ENCODE measurements at places on chromosomes 12 and 14. TPM values are rescaled to one million over a fixed set of nuclear protein-coding genes. Genes with fewer than 3 reads are reported as not detected.

The PPP1R12A gene
- 29.1 TPM for total RNA-seq

The ACRBP gene
- 0.45 TPM for total RNA-seq

The LTBR gene
- total RNA-seq: 248 TPM

The ATXN2 gene
- 56.6 TPM for total RNA-seq

The GAPDH gene
- total RNA-seq: 8,736 TPM

The LRRC10 gene
- not detected for total RNA-seq

The KERA gene
- not detected for total RNA-seq

The CMAS gene
- total RNA-seq: 46.9 TPM

The MYBPC1 gene
- not detected for total RNA-seq

The DAO gene
- total RNA-seq: not detected

The CSRP2 gene
- 21.9 TPM for total RNA-seq

The SLC8A3 gene
- total RNA-seq: not detected

The NPAS3 gene
- not detected for total RNA-seq

The RNASE1 gene
- 0.33 TPM for total RNA-seq

The PSMA6 gene
- total RNA-seq: 290 TPM

The SSPN gene
- 0.34 TPM for total RNA-seq

The RSRC2 gene
- 54.8 TPM for total RNA-seq

The ABHD12B gene
- not detected for total RNA-seq

The PARPBP gene
- total RNA-seq: 22.2 TPM

The TECPR2 gene
- total RNA-seq: 9.7 TPM

The FIGNL2 gene
- 0.27 TPM for total RNA-seq

The GARIN6 gene
- not detected for total RNA-seq

The PZP gene
- total RNA-seq: not detected

The TPPP2 gene
- total RNA-seq: not detected

The IRAK3 gene
- 0.93 TPM for total RNA-seq

The WSCD2 gene
- not detected for total RNA-seq

The PRPH gene
- 1.8 TPM for total RNA-seq

The KIF26A gene
- total RNA-seq: 4.2 TPM

The GPR135 gene
- 0.70 TPM for total RNA-seq

The PCED1B gene
- total RNA-seq: 27.6 TPM

The CCDC88C gene
- total RNA-seq: 6.0 TPM

The RAB35 gene
- 78.2 TPM for total RNA-seq

The SLC2A3 gene
- 4.5 TPM for total RNA-seq

The OAS2 gene
- 0.44 TPM for total RNA-seq

The RTL1 gene
- 0.31 TPM for total RNA-seq

The KRT4 gene
- 2.7 TPM for total RNA-seq

The AP5M1 gene
- 19.1 TPM for total RNA-seq

The CPM gene
- total RNA-seq: 5.3 TPM

The MYO1H gene
- total RNA-seq: not detected

The TSPAN9 gene
- total RNA-seq: 43.2 TPM

The SRRM4 gene
- total RNA-seq: not detected

The CCDC38 gene
- total RNA-seq: not detected

Data from A549 treated with ZK216348 at 1 μM for 4 hours (cell line).